NCI-H1436 (cell line): ENCODE measurements at places on chromosomes 7 and 10.

DNA sequence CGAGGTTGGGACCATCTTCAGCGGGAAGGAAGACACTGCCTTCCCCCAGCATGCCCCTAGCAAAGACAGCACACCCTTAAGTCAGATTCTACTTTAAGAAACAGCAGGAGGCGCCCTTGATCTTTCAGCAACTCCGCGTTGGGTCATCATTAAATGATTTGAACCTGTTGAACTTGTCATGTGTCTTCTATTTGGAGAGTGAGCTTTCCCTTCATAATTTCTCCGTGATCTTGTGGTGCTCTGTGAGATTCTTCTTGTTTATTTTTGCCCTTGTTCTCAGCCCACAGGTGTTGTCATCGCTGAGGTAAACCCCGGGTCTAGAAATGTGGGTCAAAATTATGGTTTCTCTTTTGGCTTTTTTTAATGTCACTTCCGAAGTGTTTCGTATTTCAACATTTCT lies 49.5 kb upstream of the PITRM1 start:
- no peak for DNase-seq

DNA sequence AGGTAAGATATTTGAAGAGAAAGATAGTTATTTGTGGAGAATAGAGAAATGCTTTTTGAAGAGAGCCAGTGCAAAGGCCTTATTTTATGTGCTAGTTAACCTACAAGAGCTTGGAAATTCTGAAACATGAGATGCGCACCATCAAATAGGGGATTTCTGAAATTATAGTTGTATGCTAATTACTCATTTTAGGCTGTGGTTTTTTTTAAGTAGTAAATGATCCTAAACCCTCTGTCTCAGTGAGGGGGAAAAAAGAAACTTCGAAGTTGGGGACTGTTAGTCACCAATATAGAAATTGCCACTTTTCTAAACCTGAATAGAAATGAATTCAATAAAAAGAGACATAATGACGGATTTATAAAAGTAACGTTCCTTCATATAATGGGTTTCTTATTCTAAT lies 119.3 kb upstream of the MDFIC start:
- DNase-seq: no peak

- DNase-seq: no peak
These were observed 158.9 kb upstream of the GPR26 start for GRCh38 chr10:123507298-123507697.

DNA sequence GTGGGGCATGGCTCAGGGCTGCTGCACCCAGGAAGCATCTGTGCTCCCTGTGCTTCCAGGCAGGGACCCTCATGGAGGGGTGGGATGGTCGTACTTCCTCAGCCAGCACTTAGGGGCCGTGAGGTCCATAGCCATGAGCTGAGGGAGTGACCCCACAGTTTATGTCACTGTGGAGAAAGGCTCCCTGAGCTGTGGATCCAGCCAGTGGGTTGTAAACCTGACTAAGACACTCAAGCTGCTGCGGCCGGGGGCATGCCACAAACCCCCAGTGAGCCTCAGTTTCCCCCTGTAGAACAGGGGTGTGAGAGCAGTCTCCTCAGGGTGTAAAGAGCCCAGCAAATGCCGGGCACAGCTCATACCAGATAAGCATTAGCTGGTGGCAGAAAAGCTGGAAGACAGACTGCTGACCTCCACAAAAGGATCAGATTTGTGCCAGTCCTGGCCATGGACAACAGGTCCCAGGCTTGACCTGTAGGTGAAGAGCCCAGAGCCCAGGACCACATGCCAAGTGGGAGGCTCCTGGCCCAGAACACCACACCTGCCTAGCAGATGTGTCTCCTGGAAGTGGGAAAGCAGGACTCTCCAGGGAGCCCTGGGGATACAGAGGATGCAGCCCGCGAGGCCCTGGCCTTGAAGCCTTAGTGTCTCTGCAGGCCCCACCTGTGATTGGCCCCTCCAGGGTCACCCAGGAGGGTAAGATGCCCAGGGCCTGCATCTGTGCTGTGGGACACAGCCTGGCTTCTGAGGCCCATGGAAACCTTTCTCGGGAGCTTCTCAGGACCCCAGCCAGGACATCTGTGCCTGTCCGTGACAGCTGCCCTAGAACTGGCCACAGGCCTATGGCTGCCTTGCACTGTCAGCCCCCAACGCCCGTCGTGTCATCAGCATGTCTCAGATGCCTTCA lies 78.1 kb upstream of the RET start:
- DNase-seq: no peak

DNA sequence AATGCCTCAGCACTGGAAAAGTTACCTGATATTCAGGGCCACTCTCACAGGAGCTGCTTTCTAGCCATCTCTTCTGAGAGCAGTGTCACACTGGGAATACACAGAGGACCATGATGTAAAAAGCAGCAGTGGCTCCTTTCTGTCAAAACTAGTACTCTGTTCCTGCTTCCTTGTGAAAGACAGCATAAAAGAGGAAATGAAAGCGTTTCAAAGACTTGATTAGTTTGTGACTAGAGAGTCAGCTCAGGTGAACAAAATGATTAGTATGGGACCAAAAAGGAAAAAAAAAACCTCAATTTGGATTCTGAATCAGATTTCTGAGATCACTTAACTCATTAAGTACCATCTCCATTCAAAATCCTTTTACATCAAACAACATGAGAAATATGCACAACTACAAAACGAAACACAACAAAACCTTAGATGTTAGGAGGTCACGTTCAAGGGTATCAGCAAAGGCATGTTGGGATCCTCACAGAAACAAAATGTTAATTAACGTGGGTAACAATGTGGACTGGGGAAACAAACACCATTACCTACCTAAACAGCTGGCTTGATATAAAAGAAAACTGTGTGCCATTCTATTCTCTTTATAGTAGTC lies 103.7 kb downstream of the MACC1 start:
- no peak for DNase-seq

- DNase-seq: peak; percentile 28
These were observed at the start of gene STEAP2 for GRCh38 chr7:90211391-90212148. STEAP2 (plus strand) TSS chr7:90211740; CDS start chr7:90225083, 13,343 bp downstream.

- no peak for DNase-seq
These were observed 18.2 kb downstream of the HNRNPF start for GRCh38 chr10:43390759-43391158.

DNA sequence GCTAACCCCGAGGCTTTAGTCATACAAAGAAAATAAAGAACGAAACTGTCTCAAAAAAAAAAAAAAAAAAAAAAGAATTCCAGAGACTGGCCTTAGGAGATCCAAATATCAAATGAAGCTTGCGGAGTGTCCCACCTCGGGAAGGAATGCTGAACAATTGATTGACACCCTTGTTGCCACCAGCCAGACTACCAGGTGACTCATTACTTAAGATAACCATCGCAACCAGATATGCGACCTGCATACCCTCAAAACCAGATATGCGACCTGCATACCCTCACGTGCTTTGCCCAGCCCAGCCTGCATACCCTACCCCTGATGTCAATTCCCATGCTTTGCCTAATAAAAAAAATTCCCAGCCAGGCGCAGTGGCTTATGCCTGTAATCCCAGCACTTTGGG lies 2.7 kb upstream of the PRKRIP1 start:
- no peak for DNase-seq

DNA sequence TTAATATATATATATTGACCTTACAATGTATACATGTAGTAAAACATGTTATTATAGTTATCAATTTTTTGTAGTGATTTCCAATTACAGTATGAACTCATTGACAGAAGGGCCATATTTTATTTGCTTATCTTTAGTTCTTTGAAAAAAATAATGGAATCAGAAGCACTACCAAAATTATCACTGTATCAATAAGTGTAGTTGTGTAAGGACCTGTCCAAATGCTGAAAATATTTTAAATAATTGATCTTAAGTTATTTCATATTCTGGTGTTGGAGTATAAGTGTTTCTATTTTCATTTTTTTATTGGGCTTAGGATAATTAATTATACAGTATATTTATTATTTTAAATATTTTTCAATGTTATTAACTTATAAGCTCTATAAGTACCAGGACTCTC lies 8.5 kb upstream of the DGKB start:
- DNase-seq: no peak

DNA sequence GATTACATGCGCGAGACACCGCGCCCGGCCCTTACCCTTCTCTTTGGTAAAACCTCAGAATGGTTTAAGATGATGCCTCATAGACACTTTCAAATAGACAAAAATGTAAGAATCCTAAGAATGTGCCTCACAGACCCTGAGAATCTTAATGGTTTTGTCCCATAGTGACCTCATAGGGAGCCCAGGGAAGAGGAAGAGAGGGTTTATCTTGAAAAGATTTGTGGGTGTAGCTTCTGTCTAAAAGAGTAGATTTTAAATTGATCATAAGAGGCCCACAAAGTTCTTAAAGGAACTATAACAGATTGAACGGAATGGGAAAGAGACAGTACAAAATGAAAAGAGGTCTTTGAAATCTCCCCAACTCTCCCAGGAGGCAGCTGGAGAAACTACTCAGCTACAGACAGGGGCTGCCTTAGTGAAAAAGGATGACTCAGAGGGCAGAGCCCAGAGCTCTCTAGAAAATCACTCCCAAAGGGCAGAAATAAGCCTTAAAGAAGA lies 220.6 kb downstream of the ADRA2A start:
- no peak for DNase-seq

DNA sequence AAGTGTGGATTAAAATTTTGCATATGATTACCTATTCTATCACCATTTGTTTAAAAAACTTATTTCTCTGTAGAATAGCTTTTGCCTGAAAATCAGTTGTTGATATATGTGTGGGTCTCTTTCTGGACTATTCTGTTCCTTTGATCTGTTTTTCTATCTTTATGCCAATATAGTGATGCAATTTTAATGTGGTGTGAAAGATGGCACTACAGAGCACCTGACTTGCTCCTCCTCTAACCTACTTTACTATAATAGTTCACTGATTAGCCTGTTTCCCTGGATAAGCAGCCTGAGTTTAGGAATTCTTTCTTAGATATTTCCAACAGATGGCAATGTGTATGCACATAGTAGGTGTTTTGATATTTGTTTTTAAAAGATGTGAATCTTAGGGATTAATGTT lies 294.5 kb downstream of the AUTS2 start:
- no peak for DNase-seq

DNA sequence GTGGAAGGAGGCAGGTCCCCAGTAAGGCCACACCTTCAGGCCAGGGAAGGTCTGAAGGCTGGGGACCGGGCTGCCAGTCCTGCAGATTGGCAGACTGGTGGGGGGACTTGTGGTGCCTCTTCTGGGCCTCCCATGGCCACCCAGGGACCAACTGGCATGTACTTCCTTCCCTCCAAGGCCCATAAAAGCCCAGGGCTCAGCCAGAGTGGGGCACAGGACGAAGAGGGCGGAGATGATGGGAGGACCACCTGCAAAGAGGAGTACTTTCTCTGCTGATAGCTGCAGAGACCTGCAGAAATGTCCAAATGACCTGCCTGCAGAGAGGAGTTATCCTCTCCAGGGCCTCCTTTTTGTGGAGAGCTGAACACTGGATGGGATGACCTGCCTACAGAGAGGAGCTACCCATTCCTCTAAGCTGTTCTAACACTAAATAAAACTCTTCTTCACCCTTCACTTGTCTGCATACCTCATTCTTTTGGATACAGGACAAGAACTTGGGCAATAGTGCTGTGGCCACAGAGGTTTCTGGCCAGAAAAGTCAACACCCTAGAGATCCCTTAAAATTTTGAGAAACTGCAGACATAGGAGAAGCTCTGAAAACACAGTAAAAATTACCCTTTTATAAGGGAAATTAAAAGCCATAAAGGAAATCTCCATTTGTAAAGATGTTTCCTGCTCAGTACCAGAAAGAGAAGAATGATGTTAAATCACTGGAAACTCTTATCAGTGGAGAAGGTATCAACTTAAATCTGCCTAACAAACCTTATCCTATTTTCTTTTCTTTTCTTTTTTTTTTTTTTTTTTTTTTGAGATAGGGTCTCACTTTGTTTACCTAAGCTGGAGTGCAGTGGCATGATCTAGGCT lies 20.7 kb upstream of the PRF1 start:
- DNase-seq: no peak

DNA sequence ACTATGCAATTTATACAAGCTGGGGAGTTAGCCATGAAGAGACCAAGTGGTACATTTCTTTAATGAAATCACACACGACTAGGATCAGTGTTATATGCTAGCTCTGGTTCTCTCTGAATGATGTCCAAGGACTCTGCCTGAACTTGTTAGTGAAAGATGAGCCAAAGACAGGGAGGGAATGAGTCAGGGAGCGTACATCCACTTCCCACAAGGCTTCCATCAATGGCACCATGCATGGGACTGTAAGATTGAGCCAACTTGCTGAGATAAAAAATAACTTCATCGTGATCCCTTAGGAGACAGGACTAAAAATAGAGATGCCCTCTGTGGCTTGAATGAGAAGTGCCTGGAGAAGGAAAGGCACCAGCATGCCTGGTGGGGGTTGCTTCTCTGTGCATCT lies 629.7 kb downstream of the ACTR3B start:
- no peak for DNase-seq

- no peak for DNase-seq
These were observed 82.2 kb downstream of the PARD3 start for GRCh38 chr10:34732926-34733325.

- no peak for DNase-seq
These were observed 99.7 kb downstream of the PLCE1 start for GRCh38 chr10:94093286-94093905.

GRCh38 chr10:1923998-1924397 lies 186.7 kb upstream of the ADARB2 start:
- no peak for DNase-seq

DNA sequence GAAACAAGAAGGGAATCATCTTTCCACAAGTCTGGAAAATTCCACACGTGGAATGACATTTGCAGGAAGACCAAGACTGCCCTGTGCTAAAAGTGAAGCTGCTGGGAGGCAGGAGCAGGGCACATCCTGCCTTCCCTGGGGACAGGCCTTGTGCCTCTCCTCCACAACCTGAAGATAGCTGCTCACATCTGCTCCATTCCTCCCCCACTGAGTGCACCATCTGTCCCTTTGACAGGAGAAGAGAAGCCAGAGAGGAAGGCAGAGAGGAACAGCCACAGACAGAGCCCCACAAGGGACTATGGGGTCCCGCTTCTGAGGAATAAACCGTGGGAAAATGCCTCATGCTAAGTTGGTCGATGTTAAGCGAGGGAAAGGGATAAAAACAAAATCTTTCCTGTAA lies 15.9 kb upstream of the FAM171A1 start:
- DNase-seq: no peak

DNA sequence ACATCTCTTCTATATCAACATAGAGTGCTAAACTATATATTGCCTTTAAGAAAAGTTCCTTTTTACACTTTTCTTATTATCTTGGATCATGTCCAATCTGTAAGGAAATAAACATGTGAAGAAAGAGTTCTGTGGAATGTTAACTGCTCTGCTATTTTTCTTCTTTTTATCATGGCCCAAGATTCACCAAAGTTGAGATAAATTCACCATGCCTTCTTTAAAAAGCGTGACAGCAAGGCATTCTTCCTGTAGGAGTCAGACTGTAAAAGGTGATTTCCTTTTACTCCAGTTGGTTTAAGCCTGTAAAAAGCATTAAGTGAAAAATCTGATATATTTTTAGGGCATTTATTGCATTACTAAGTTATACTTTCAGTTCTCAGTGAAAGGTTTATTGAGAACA lies 165.7 kb upstream of the FZD1 start:
- no peak for DNase-seq

- DNase-seq: no peak
These were observed 11.7 kb upstream of the CFTR start for GRCh38 chr7:117468174-117468573.
